IPS-NIHi11 (cell line): ENCODE measurements at places on chromosomes 5 and 9.
A peak's percentile ranks its signal among the peaks of the same experiment; 100 is the strongest.

DNA sequence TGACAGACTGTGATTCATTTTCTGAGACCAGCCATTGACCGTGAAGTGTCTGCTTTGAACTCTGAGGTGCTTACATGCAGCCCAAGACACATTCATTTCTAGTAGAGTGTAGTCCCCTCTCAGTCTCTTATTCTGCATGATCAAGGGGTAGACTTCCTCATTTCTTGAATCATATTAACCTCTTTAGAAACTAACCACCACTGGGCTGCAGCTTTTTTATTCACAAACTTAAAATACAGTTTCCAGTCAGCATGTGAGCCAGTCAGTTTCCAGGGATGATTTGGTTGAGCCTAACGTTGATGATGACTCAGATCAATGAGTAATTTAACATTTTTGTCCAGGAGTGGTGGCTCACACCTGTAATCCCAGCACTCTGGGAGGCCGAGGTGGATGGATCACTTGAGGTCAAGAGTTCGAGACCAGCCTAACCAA, 59.2 kb downstream of the OTULIN start:
- DNase-seq: no peak

DNA sequence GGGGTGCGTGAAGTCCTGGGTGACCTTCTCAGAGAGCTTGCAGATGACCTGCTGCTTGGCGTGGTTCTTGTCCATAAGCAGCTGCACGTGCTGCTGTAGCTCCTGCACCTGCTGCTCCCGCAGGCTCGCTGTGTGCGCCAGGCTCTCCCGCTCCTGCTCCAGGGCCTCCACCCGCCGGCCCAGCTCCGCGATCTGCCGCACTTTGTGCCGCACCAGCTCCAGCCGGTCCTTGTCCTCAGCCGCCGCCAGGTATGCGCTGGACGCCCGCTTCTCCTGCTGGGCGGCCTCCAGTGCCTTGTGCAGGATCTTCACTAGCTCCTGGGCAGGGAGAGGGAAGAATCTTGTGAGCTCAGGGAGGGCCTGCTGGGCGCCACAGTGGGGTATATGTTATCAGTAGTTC, 28.5 kb upstream of the CORO2A start:
- no peak for DNase-seq

DNA sequence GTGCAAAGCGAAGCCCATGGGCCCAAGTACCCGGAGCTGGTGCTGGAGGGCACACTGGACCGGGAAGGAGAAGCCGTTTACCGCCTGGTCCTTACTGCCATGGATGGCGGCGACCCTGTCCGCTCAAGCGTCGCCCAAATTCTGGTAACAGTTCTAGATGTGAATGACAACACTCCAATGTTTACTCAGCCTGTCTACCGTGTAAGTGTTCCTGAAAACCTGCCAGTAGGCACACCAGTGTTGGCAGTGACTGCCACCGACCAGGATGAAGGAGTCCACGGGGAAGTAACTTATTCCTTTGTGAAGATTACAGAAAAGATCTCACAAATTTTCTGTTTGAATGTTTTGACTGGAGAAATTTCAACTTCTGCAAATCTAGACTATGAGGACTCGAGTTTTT, 936 bp downstream of the PCDHGA6 start:
- DNase-seq: no peak

DNA sequence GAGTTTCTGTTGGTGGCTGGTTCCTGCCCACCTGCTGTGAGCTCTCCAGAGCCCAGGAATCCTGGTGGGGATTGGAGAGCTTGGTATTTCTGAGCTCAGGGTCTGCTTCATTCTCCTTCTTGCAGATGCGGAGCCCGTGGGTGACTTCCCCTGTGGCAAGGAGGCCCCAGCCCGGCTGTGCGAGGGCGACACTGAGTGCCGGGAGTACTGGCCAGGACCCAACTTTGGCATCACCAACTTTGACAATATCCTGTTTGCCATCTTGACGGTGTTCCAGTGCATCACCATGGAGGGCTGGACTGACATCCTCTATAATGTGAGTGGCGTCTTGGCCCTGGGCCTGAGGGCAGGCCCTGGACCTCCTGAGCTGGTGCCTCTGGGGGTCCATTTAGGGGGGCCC, 39.5 kb downstream of the CACNA1B start:
- DNase-seq: no peak

DNA sequence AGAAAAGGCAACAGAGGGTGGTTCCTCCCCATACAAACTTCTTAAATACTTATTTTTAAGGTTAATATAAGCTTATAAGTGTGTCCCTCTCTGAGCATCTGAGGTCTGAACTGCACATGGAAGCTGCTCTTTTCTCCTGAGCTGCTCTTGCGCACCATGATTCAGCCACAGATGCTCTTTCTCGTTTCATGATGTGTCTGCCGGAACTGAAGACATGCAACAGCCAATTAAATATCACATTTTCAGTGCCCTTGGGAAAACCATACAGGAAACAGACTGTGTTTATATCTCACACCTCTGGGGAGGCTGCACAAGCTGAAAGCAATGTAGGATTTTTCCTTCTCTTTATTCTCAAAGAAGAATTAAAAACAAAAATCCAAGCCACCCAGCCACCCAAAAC, 96.8 kb upstream of the NREP start:
- DNase-seq: no peak

- DNase-seq: no peak
These were observed 59.3 kb upstream of the ZNF169 start for GRCh38 chr9:94199776-94200175.

DNA sequence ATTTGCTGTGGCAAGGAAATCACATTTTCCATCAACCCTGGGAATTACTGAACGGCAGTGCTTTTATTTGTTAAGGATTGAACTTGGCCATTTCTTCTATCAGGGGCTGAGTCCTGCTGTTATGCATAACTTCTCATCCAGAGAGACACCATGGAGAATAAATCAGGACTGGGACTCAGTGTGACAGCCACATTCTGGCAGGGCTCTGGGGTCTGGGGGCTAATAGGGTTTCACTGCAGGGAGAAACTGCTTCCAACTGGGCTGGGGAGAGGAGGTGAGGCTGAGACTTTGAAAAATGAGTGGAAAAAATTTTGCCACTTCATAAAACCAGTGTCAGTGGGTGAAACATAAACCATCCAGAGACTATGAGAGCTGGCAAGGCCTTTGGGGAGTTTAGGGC, 95.7 kb upstream of the ALDH1B1 start:
- DNase-seq: no peak

DNA sequence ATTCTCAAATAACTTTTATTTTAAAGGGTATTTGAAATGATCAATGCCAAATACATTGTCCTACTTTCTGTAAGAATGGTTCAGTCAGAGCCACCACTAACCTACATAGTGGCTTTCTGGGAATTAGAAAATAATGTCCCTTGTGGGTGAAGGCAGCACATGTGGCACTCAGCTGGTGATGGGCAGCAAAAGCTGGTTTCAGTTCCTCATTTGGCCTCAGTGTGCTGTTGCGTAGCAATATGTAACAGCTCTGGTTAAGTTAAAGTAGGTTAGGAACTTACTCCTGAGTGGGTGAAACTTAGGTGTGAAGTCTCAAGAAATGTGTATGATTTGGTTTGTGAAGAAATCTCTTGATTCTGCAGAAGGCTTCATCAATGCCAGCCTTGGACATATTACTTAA, 99.6 kb upstream of the SPEF2 start:
- DNase-seq: no peak

GRCh38 chr5:94692581-94692980, 74.1 kb downstream of the SLF1 start:
- DNase-seq: no peak

DNA sequence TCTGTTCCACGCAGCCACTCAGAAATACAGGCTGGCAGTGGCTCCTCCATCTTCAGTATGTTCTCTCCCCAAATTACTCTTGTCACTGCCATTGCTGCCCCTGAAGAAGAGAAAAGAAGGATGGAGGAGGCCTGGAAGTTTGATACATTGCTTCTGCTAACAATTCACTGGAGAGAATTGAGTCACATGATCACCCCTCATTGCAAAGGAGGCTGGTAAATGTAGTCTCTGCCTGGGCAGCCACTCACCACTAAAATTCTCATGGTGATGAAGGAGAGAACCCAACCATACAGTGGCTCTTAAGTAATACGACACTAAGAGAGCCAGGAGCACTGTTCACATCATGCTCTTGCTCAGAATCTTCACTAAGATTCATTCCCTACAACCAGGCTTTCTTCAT, 112.0 kb downstream of the DOCK8 start:
- DNase-seq: peak; percentile 33

DNA sequence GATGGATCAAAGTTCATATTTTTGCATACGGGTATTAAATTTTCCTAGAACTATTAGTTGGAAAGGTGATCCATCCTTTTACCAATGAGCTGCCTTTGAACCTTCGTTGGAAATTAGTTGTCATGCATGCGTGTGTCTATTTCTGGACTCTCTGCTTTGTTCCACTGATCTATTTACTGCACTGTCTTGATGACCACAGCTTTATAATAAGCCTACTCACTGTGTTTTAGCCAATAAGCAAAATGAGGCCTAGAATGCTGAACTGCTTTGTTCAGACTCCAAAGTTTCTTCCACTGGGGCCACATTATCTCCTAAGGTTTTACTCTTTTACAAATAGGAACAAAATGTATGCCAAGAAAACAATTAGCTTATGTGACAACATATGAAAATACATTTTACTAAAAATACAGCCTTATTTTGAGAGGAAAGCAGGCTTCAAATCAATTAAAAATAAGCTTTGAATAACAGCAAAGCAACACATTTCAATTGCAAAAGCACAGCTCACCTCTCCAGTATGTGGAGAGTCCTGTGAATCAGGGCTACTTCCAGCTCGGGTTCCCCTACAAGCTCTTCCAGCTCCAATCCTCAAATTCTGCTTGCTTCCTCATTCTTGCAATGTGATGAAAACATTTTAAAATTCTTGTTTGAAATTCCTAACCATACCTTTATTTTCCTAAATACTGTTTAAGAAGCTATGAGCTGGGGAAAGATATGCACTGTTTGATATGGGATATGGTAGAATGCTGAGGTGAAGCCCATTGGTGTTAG, 72.0 kb downstream of the RETREG1 start:
- no peak for DNase-seq

DNA sequence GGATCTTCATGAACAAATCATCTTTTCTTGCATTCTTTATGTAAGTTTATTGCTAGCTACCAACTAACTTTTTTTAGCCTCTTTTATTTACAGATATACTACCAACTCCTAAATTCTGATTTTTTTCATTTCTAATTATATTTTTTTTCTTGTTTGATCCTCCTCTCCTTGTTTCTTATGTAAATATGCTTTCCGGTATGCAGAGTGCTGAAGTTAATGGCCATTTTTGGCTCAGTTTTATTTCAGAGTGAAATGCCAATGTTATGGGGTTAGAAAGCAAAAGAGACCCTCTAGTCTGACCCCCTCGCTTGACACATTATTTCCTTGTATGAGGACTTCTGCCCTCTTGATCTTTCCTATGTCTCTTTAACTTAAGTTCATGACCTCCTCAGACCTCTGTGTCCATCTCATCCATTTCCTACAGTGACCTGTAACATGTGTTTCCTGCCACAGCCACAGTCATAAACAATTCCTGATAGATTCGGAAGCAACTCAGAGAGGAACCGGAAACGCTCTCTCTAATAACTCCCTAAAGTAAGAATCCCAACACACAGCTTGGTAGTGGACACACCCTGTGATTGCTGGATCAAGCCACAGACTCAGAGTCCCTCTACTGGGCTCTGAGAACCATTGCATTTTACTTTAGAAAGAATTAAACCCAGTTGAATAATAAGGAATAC, 42.9 kb upstream of the AFAP1L1 start:
- peak; percentile 49 for DNase-seq

- DNase-seq: no peak
These were observed 29.6 kb upstream of the OTULINL start for GRCh38 chr5:14552017-14552416.

GRCh38 chr9:98885575-98886295, 58.0 kb upstream of the COL15A1 start:
- no peak for DNase-seq

DNA sequence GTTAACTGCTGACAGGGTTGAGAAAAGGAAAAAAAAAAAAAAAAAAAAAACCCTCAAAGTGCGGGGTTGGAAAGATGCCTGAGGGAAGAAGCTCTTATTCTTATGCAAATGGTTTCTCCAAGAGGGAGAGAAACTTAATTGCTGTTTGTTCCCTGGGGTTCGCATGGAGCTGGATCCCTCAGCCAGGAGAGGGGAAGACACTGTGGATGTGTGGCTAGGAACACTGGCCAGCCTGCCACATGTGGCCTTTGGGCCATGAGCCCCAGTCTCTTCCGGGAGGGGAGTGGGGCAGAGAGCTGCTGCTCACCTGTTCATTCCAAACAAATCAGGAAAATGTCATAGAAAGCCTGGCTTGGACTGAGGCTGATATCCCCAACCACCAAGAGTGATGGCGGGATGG, 9.4 kb upstream of the SCGB3A2 start:
- DNase-seq: peak; percentile 29

DNA sequence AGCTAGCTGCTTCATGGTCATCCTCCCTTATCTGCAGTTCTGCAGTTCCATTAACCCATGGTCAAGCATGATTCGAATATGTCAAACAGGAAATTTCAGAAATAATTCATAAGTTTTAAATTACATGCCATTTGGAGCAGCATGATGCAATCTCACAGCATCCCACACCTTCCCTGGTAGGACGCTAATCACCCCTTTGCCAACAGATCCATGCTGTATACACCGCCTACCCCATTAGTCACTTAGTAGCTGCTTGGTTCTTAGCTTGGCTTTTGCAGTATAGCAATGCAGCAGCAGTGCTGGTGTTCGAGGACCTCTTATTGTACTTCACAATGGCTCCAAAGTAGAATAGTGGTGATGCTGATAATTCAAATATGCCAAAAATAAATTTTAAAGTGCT, 739.7 kb upstream of the CDH9 start:
- DNase-seq: no peak

DNA sequence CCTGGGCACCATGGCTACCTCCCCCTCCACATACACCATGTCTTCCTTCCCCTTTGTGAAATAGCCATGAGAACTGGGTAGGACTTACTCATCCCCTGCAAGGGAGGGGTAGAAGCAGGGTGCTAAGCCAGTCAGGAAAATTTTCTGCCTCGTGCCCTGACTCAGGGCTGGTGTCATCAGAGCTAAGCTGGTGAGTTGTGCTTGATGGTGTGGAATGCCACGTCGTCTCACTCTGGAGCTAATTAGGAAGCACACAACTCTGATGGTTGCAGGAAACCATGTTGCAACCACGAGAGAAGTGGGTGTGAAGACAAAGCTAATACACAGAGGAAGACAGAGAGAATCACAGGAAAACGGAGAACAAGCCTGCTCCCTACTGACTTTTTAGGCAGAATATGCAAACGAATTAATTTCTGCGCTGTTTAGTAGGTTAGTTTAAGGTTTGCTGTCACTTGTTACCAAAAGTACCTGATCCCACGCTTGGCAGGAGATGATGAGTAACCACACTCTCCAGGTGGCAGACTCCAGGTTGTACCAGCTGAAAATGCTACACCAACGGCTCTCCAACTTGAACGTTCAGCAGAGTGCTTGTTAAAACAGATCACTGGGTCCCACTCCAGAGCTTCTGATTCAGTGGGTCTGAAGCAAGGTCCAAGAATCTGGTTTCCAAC, 54.5 kb downstream of the STK10 start:
- no peak for DNase-seq
